ENCODE measurements at places on chromosomes 16 and 17.

DNA sequence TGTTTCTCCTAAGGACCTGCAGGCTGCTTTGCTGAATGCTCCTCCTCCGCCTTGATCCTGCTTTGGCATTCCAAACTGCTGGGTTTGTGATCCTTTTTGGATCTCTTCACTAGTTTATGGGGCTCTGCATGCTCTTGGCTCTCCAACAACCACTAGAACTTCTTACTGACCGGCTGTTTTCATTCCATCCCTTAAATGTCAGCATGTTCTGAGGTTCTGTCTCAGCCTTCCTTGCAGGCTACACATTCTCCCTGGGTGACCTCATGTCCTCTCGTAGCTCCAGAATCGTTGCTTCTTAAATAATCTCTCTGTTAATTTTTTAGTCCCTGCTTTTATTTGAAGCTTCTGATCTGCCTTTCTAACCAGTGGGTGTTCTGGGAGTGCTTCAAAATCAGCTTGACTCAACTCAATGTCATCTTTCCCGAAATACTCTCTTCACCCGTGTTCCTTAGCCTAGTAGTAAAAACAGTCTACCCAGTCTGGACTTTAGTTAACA lies 119.0 kb upstream of the HS3ST2 start:
- DNase-seq, result no peak

DNA sequence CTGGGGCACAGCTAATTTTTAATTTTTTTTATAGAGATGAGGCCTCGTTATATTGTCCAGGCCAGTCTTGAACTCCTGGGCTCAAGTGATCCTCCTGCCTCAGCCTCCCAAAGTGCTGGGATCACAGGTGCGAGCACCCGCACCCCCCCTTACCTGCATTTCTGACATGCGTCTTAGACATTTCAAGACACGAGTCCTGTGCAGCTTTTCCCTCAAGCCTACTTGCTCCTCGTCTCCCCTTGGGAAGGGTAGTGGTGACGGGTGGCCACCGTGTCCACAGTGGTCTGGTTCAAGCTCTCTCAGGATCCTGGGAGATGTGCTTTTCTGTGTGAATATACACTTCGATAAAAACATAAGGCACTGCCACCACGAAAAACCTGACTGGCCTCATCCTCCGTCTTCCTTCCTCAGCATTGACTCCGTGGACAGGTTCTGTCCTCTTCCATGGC lies 9.6 kb downstream of the CANT1 start:
- DNase-seq, result no peak

DNA sequence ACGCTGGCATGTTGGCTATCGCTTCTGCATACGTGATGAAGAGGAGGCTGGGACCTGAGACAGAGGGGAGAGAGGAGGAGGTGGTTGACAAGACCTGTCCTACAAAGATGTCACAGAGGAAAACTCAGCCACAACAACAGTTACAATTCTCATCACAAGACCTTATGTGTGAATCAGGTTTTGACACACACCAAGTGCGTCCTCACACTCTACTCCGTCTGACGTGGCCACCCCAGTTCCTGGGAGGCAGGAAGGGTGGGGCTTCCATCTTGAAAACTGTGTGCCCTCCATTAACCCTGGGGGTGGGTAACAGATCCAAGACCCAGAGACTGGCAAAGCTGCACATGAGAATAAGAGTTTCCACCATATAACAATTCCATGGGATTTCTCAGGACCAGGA lies 24.1 kb downstream of the SLC6A4 start:
- no peak for DNase-seq

DNA sequence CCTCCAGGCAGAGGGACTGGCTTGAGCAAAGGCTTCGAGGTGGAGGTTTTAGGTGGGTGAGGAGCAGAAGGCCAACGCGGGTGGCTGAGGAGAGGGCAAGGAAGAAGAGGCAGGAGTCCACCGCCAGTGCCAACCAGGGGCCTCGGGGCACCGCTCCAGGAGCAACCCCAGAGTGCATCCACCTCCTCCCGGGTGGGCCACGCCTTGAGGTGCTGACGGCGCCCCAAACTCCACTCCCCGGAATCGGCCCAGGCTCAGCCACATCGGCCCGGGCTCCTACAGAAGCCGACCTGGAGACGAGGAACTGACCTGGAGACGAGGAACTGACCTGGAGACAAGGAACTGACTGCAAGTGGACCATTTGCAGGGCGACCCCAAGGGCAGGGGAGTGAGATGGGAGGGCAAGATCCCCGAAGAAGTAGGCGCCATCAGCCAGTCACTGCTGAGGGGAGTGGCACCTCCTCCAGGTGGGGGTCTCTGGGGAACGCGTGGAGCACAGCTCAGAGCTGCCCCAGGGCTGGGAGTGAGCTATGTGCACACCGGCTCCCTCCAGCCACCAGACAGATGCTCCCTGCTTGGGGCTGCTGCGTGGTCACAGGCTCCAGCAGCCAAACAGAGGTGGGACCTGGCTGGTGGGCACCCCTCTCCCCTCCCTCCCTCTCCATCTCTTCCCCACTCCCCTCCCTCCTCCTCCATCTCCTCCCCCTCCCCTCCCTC lies 29.2 kb upstream of the CBFA2T3 start:
- DNase-seq, result no peak

DNA sequence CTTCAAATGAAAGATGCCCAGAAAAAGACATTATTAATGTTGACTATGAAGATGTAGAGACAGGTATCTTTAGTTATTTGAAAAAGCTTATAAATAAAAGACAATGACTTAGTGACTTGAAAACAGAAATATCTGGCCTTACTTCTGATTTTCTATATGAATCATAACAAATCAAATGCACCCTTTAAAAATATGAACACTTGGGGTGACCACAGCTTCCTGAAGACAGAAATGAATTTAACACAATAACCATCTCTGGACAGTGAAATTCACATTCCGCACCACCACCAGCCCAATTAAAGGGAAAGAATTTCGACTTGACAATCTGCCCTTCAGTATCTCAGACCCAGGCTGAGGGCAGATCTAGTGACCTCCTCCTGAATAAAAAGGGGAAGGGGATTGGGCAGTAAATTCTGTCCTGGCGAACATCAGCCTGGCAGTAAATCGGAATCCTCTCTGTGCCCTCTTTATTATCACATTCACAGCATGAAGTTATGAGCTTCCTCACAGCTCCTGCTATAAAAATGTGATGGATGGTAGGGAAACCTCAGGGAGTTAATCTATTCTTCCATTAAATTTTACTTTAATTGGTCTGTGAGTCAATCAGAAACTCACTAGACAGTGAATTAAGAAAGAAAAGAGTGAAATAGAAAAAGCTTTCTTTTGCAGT lies 131.5 kb downstream of the SNX11 start:
- no peak for DNase-seq

- DNase-seq, result no peak
Measured at GRCh38 chr16:75550211-75550662, 5.8 kb downstream of the TMEM231 start.

DNA sequence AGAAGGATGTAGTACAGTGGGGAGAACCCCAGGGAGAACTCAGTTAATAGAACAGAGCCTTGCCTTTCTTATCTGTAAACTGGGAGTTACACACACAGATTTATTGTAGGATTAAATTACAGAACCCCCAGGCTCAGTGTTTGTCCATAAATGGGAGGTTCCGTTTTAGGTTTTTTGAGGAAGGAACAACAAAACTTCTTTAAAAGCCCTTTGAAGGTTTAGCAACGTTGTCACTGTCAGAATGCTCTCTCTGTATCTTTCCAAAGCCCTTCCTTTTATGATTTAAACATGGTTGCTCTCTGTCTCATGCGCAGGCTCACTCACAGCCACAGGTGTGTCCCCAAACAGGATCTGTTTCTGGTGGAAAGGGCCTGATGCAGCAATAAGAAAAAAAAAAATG lies 9.4 kb upstream of the GNA13 start:
- DNase-seq, result no peak

GRCh38 chr17:63446753-63447470 lies 806 bp upstream of the CYB561 start:
- no peak for DNase-seq

Measured in renal pelvis (tissue), 12 donors.